NCI-H748 treated with DMSO at 0.1 percent for 48 hours (cell line): ENCODE measurements at places on chromosomes 2 and 18.

GRCh38 chr2:216560838-216561270 is 62.2 kb downstream of the RPL37A start:
- no peak for DNase-seq

- DNase-seq: no peak
Measured at GRCh38 chr2:207067473-207067872, 98.3 kb downstream of the KLF7 start.

- no peak for DNase-seq
Measured at GRCh38 chr2:149586063-149586462, 1.5 kb downstream of the MMADHC start.

DNA sequence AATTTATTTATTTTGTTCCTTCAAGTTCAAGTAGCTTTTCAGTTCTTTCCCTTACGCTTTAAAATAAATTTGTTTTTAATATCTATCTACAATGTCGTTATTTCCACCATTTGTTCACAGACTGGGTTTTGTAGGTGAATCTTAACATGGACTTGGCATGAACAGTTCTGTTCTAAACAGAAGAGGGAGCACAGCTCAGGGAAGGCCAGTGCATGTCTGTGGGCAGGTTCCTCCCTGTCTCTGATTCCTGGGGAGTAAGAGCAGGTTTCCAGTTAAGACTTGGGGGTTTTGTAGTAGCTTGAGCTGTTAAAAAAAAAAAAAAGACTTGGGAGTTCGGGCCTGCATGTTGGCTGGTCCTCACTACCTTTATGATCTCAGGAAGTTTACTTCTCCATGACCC is 11.1 kb downstream of the TTL start:
- DNase-seq: no peak

- DNase-seq: no peak
Measured at GRCh38 chr2:2245500-2245899, 85.6 kb downstream of the MYT1L start.

- no peak for DNase-seq
Measured at GRCh38 chr2:70442301-70443077, 111.1 kb downstream of the TGFA start.
